DMS53 (cell line): ENCODE measurements at places on chromosomes 12 and 14.

GRCh38 chr12:67772267-67773169 lies 124.0 kb downstream of the DYRK2 start:
- DNase-seq = peak; percentile 55

GRCh38 chr14:88168498-88169165 lies 154.4 kb downstream of the KCNK10 start:
- DNase-seq = peak; percentile 48

DNA sequence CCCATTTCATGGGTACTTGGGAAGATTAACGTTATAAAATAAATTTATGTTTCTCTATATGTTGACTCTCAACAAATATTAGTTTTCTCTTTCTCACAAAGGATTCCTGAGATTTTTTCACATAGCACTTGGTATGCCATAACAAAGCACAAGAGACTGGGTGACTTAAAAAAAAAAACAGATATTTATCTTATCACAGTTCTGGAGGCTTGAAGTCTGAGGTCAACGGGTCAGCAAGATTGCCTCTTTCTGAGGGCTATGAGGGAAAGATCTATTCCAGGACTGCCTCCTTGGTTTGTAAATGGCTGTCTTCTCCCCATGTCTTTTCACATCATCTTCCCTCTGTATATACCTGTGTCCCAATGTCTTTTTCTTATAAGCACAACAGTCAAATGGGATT lies 153.5 kb upstream of the DIO2 start:
- DNase-seq = no peak

- DNase-seq = no peak
These were observed 428.5 kb downstream of the ADAMTS20 start for GRCh38 chr12:43123461-43123860.

GRCh38 chr12:89448951-89449371 lies 75.6 kb downstream of the GALNT4 start:
- DNase-seq = peak; percentile 20

- no peak for DNase-seq
These were observed 63.5 kb downstream of the ERH start for GRCh38 chr14:69334576-69334975.

- DNase-seq = no peak
These were observed 4.1 kb upstream of the KRT84 start for GRCh38 chr12:52389313-52390207.

- DNase-seq = no peak
These were observed 16.9 kb upstream of the PDE3A start for GRCh38 chr12:20351406-20351805.

DNA sequence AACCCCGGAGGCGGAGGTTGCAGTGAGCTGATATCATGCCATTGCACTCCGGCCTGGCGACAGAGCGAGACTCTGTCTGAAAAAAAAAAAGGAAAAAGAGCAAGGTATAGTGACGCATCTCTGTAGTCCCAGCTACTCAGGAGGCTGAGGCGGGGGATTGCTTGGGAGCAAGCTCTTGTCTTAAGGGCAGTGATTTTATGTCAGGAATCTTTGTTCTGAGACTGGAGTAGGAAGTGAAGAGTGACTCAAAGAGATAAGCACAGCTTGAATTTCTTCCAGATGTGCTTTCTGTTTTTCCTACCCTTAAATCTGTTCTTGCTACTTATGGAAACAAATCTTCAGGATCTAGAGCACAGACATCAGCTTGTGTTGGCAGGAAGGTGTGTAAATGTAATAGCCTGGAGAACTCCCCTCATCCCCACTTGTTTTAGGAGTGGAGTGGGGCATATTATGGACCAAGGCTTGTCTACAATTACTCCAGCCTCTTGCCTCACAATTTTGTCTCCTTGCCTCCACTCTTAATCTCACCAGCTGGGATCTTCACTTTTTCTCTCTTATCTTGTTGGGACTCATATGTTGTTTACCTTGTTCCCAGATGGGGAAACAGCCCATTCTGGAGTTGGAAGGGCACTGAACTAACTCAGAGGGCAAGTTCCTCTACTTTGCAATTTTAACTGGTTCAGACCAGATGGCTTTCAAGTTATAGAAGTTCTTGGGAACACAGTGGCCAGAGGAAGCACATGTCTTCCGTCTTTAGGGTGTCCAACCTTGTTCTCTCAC lies 7.5 kb downstream of the TMED2 start:
- DNase-seq = no peak

DNA sequence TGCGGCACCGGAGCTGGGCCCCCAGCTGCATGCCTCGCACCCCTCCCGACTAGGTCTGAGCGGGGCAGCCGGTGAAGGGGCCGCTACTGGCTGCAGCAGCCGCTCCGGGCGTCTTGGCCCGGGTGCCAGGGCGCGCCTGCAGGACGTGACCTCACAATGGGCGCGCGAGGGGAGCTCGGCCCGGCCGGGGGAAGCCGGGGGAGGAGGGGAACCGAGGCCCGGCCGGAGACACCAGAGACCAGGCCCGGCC lies 353 bp downstream of the BAG5 start:
- DNase-seq = peak; percentile 65

GRCh38 chr12:12558291-12558690 lies 4.4 kb downstream of the DUSP16 start:
- no peak for DNase-seq

DNA sequence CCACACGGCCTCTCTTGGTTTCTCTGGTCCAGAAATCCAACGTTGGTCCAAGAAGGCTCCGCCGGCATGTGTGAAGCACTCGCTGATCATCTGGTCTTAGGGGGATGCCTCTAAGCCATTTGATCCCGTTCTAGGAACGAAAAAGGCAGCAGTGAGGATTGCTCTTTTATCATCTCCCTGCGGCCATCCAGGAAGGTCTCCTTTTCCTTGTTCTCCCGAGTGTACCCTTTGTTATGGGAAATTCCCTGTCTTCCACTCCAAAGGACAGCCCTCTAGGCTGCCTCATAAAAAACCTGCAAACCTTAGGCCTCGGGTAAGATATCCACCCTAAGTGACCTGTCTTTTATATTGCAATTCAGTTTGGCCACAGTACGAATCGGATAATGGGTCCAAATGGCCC lies 85.8 kb downstream of the TMTC3 start:
- no peak for DNase-seq

DNA sequence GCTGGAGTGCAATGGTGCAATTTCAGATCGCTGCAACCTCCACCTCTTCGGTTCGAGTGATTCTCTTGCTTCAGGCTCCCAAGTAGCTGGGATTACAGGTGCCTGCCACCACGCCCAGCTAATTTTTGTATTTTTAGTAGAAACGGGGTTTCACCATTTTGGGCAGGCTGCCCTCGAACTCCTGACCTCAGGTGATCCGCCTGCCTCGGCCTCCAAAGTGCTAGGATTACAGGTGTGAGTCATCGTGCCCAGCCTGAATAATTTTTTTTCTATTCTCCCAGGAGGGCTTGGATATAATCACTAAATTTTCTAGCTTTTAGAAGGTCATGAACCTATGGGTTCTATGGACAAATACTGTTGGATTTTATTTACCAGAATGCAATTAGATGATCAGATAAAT lies 44.7 kb upstream of the GNPNAT1 start:
- DNase-seq = no peak

GRCh38 chr12:119036878-119037825 lies 55.8 kb downstream of the SRRM4 start:
- peak; percentile 72 for DNase-seq

DNA sequence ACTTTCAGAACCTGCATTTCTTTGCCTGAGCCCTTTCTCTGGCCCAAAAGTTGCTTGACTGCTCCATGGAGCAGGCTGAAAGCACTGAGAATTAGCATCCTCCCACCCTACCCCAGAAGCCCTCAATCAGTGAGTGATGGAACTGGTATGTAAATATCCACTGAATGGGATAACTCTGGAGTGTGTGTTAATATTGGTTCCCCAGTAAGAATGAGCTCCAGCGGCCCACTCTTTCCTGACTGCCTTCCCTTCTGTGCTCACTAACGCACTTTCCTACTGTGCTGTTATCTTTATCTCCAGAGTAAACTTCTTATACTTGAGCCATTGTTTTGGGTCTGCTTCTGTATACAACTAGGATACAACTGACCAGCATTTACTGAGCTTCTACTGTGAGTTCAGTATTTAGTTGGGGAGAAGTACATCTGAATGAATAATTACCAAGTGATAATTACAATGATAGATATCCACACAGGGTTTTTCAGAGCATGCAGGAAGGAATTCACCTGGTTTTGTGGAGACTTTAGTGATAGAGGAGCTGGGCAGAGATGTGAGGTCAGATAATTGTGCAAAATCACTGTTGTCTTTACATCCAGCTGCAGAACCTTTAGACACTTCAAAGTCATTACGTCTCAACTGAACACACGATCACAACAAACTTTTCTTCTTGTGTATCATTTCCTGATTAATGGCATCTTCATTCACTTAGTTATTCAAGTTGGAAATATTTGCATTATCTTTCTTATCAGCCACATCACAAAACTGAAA lies 149.2 kb upstream of the BTG1 start:
- DNase-seq = no peak

GRCh38 chr14:102927346-102927877 lies 4.9 kb downstream of the AMN start:
- DNase-seq = no peak

DNA sequence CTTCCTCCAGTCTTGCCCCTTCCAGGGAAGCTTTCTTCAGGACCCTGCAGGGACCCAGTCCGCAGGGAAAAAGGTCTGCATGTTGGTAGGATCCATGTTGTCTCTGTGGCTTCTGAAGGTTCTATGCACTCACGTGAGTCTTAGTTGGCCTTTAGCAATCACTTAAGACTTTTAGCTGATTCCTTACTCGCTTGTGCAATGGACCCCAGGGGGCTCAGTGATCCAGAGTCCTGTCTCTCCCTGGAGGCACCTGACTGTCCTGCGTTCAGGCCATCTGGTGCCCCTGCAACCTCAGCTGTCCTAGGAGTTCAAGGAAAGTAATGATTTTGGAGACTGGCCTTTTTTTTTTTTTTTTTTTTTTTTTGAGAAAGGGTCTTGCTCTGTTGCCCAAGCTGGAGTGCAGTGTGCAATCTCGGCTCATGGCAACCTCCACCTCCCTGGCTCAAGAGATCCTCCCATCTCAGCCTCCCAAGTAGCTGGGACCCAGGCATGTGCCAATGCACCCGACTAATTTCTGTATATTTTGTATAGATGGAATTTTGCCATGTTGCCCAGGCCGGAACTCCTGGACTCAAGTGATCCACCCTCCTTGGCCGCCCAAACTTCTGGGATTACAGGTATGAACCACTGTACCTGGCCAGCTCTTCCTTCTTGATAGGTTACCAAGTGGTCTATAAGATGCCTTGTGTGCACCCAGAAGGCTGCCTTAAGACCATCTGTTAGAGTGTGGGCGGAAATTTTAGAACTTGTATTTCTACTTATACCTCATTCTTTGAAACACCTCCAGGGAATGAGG lies 4.6 kb downstream of the IFI27L2 start:
- DNase-seq = no peak

DNA sequence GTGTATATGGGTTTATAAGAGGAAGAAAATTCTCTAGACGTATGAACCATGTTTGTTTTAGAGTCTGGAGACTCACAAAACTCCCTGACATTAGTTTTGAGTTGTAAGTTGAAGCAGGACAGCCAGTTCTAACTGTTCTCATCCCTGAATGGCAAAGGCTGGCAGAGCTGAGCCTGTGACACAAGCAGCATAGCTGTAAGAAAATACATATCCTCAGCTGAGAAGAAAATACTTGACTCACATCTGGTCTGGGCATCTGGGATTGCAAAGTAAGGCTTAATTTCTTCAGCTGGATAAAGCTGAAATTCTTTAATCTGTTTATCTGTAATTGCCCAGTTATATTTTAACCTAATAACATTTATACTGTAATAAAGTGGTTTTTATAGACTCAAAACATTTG lies 156.3 kb downstream of the PELI2 start:
- no peak for DNase-seq

- peak; percentile 20 for DNase-seq
These were observed 160.9 kb downstream of the KCNC2 start for GRCh38 chr12:75048767-75049166.

GRCh38 chr12:116684891-116685290 lies 53.0 kb downstream of the SPRING1 start:
- DNase-seq = no peak

DNA sequence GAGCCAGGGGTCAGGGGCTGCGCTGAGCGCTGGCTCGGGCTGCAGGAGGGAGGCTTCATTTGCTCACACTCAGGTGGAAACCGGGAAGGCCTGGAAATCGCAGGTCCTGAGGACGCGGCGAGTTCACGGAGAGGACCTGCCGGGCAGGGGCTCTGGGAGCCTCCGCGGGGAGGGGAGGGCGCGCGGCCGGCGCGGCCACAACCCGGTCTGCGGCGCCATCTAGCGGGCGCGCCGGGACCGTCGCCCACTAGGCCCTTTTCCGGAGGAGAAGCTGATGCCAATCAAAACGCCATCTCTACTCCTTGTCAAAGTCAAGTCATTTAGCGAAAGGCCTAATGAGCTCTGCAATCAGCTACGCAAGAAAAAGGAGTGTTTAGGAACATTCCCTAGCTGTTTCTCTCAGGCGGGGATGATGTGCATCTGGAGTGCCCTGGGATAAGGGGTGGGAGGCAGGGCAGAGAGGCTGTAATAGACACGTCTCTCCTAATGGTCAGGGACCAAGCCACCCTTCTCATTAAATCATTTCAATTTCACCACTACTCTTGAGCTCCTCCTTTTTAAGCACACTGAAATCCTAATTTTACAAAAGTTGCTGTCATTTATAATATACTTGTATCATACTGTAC lies 885.8 kb upstream of the TMEM132C start:
- DNase-seq = peak; percentile 88

- DNase-seq = no peak
These were observed 61.8 kb downstream of the LRRK2 start for GRCh38 chr12:40286583-40286982.

DNA sequence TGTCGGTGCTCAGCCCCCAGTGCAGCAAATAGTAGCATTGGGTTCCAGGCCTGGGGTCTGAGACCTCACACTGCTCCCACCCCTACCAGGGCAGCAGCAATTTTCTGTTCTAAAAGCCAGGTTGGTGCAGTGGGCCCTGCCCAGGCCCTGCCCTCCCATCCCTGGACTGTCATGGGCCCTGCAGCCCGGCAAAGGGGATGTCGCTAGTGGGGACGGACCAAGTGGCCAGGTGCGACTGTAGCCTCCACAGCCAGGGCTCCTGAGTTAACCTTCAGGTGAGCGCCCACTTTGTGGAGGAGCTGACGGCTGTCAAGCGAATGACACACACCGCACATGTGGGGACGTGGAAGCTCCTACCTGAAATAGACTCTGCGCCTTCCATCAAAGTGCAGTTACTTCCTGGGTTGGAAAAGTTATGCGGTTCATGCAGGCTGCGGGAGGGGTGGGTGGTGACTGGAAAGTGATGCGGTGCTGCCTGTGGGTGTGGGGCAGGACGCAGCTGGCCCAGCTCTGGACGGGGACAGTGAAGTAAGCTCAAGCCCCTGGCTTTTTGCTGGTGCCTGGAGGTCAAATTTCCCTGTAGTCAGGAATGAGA lies 1.5 kb downstream of the INF2 start:
- no peak for DNase-seq

- DNase-seq = no peak
These were observed 50.4 kb downstream of the TBX5 start for GRCh38 chr12:114355389-114356088.

- no peak for DNase-seq
These were observed 18.3 kb downstream of the POP5 start for GRCh38 chr12:120562906-120563305.

- peak; percentile 24 for DNase-seq
These were observed 8.5 kb upstream of the LTBP2 start for GRCh38 chr14:74620497-74620921.

GRCh38 chr14:61254808-61255526 lies 26.2 kb downstream of the TMEM30B start:
- no peak for DNase-seq
